ELR (cell line): ENCODE measurements at places on chromosomes 2 and 18.

DNA sequence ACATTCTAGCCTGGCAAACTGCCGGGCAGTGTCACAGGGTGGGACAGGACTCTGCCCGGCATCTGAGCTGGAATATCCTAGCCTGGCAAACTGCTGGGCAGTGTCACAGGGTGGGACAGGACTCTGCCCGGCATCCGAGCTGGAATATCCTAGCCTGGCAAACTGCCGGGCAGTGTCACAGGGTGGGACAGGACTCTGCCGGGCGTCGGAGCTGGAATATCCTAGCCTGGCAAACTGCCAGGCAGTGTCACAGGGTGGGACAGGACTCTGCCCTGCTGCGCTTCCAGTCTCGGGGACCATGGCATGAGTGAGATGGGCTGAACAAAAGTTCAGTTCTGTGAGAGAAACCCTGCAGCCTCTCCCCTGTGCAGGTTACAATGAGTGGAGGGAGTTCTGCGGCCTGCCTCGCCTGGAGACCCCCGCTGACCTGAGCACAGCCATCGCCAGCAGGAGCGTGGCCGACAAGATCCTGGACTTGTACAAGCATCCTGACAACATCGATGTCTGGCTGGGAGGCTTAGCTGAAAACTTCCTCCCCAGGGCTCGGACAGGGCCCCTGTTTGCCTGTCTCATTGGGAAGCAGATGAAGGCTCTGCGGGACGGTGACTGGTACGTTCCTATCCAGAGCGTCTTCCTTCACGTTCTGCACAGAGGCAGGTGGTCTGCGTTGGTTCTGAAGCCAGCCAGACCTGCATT, 80.3 kb downstream of the TPO start:
- DNase-seq: no peak

- DNase-seq: no peak
These were observed 44.4 kb downstream of the CERS6 start for GRCh38 chr2:168500516-168500915.

DNA sequence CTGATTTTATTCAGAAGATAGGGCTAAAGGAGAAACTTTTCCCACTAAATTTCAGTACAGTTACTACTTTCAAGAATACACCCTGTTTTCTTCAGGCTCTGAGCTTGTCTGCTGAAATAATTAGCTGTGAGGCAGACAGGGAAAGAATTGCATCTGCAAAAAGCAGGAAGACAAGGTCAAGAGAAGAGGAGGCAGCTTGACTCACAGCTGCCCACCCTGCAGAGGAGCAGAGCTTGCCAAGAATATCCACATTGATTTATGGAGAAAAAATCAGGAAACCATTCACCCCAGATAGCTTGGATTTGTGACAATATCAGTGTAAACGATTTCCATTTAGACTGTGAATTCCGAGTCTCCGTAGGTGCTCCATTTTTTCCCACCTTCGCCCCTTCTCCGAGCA, 49.0 kb downstream of the ACTR2 start:
- DNase-seq: no peak

DNA sequence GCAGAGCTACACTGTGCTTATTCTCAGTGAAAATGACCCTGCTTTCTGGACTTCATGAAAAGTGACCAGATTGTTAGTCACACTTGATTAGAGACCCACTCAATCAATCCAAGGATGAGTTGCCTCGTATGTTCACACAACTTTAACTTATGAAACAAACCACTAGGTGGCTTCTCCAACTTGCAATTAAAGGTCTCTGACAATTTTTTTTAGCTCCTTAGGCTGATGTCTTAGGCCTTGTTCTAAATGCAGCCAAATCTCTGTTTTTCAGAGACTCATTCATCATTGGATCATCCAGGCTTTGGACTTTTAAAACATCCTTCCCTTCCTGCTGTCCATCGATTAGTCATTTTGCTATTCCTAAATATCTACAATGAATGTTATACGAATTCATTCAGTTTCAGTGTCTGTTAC, 63.4 kb downstream of the MREG start:
- peak; percentile 78 for DNase-seq

- DNase-seq: peak; percentile 4
These were observed 29.1 kb upstream of the CSRNP3 start for GRCh38 chr2:165440367-165440766.

GRCh38 chr2:147214914-147215313, 629.9 kb upstream of the ACVR2A start:
- DNase-seq: no peak

- DNase-seq: no peak
These were observed 368.8 kb downstream of the PLCL1 start for GRCh38 chr2:198173242-198173641.

DNA sequence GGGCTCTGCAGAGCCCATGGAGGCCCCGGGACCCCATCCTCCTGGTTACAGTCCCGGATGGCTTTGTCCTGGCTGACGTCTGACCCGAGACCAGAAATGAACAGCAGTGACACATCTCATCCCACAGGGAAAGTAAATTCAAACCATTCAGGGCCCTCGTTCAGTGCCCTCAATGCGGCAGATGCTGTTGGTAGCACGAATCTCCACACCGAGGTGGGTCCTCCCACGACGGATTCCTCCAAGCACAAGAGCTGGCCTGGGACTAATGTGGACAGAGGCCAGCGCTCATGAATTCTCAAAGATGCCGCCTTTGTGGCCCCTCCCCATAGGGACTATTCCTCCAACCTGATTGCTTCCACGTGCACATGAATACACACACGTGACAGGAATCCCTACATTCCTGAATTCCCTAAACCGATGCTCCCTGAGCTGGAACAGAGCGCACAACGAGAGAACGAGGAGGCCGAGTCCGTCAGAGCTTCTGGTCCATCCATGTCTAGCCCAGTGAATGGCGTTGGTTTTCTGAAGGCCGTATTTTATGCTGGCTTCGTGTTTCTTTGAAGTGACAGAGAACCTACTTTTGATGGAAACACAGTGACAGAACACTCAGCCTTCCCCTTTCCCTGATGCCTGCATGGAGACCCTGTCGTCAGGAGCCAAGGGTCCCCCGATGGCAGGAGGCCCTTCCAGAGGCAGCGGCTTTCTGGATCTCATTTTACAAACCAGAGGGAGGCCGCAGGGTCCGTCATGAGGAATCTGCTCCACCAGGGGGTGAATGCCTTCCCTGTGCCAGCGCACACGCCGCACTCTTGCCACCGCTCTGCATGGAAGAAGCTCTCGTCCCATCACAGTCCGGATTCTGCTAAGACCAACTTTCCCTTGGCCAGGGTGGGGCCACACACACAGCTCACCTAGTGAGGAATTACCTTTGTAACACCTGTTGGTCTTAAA, 64.3 kb upstream of the SNTG2 start:
- DNase-seq: no peak

DNA sequence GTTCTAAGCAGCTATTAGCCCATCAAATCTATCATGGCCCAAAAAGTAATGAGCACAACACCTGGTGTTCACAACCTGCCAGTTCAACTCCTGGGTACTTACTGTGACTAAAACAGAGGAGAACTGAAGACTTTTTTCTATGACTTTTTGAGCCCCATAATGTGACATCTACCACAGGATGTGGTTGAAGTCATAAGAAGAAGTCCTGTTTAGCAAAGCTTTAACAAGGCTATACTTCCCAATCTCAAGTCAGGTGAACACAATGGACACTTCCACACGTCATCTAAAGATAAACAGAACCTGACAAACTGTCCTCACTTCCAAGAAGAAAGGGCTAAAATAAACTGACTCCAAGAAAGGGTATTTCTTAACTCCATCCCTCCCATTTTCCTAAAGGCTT, 138.8 kb downstream of the ATAD2B start:
- no peak for DNase-seq

- peak; percentile 46 for DNase-seq
These were observed 101.9 kb upstream of the RAB12 start for GRCh38 chr18:8507361-8507760.

GRCh38 chr18:78406743-78407465, 572.7 kb upstream of the SALL3 start:
- DNase-seq: no peak

- DNase-seq: peak; percentile 55
These were observed 31.3 kb downstream of the LANCL1 start for GRCh38 chr2:210445116-210445707.

- DNase-seq: no peak
These were observed 483.4 kb downstream of the RNF144A start for GRCh38 chr2:7400628-7401027.

DNA sequence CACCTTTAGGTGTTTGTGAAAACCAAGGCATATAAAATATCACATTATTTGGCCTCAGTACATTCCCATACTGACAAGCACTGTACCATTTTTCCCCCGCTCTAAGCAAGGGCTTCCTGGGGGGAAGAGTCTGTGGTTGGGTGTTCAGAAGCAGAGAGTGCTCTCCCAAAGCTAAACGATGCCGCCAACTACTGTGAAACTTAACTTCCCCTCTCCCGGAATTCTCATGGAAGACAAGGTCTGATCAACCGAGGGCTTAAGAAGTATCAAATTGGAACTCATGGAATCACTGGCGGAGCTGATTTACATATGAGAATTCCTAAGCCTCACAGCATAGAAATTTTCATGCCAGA, 433 bp upstream of the MFF start:
- no peak for DNase-seq

DNA sequence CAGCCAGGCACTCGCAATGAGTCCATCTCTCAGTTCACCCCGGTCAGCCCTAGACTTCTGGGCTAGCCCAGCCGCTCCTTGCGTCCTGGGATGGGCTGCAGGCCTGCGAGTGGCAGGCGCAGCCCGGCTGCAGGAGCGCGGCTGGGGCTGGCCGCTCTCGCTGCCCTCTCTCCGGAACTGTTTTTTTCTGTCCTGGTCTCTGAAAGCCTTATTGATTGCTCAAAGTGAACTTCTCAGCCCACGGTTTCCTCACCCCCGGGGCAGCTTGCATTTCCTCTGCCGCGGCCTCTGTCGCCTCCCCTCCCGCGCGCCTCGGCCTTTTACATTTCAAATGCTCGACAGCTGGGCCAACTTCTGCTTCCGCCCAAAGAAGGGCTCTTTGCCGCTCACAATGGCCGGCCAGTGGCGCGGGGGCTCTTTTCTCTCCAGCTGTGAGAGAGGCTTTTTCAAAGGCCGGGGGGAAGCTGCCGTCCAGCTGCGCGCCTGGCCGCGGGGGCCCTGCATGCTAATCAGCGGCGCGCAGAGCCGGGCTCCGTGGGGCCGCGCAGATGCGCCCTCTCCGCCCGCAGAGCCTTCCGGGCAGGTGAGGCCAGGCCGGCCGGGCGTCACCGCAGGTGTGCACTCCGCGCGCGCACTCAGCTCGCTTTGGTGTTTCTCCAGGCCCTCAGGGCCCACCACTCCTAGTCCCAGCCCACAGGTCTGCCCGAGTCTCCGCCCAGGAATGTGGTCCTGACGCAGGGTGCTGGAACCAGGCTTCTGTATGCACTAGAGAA, 513.8 kb downstream of the RNF144A start:
- no peak for DNase-seq

GRCh38 chr2:156763174-156763573, 327.0 kb downstream of the GPD2 start:
- no peak for DNase-seq

DNA sequence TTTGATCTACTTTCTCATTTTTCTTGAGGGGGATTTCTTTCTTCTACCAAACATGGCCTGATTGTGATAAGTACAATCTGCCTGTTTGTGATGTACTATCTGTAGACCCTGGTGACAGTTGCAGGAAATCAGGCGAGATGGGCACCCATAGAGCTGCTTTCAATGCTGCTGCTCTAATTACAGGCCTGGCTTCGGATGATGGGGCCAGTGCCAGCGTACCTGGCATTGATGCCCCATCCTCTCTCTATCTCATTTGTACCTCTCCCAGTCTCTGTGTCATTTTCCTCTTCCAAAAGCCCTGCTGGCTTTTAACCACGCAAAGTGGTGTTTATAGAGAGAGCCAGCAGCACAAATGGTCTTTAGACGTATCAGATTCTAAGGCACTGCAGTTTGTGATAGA, 69.9 kb downstream of the KCTD18 start:
- no peak for DNase-seq

GRCh38 chr2:119731983-119732382, 27.7 kb upstream of the PTPN4 start:
- DNase-seq: no peak

- DNase-seq: peak; percentile 97
These were observed 45.2 kb downstream of the ACVR1 start for GRCh38 chr2:157830696-157831570.

DNA sequence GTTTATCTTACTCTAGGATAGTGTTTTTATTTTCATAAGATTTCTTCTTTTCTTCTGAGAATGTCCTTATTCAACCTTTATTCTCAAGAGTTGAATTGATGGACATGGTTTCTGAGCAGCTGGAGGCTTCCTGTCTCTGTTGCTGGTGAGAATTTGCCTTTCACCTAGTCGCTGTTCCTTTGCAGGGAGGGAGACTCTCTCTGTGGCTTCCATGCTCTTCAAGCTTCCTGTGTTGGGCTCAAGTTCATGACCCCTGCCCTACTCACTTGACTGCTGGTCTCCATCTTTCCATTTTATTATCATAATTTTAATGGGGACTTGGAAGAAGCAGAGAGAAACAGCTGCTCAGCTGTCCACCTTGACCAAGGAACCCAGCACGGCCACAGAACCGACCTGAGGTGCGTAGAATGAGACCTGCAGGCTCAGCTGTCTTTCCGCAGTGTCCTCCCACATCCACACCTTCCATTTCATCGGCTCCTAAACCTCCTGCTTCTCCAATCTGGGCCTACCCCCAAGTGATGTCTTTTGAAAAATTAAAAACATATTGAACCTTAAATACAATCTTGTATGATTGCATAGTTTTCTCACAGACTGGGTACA, 24.2 kb downstream of the TMEM18 start:
- no peak for DNase-seq

DNA sequence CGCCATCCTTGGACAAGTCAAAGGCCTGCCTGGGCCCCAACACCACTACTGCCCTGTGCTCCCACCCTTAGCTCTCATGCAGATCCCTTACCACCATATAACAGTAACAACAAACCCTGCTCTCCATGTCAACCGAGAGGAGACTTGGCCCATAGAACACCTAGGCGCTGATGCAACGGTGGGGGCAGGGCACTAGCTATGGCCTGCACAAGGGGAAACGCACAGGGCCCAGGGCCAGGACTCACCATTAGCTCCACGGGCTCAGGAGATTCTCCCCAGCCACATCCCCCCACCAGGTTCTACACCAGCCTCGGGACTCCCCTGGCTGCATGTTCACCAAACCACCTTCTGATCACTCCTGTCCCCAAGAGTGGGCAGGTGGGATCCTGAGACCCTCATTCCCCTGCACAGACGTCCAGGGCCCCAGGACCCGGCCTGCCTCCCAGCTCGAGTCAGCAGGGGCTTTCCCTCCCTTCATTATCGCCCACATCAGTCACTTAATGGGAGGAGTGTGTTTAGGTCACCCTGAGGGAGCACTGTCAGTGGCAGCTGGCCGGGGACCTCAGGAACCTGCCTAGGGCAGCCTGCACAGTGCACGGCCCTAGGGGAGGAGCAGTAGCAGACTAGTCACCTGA, 29.3 kb downstream of the ANKMY1 start:
- no peak for DNase-seq
